HFFc6 (cell line): ENCODE measurements at places on chromosomes 16 and 17.
A peak's percentile ranks its signal among the peaks of the same experiment; 100 is the strongest.

- DNase-seq = no peak
These were observed 14.2 kb downstream of the CBX4 start for GRCh38 chr17:79824893-79825579.

DNA sequence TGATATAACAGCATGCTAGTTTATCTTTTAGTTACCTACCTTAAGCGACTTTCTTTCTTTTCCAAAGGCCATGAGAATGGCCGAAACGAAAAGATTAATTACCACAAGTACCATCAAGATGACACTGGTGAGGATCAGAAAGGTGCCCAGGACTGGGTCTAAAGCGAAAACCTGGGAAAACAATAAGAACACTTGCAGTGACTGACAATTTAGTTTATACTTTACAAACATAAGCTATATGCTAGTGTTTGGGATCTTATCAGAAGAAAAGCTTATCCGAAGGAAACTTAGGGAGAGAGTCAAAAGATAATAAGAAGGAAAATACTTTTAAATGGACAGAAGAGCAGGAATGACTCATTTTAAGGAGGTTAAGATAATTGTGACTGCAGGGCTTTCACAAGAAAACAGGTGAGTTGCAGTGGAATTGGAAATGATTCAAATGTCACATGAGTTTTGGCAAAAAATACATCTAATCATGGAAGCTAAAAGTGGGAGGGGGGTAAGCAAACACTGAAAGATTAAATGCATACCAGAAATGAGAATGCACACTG, 34.8 kb downstream of the IST1 start:
- DNase-seq = no peak

DNA sequence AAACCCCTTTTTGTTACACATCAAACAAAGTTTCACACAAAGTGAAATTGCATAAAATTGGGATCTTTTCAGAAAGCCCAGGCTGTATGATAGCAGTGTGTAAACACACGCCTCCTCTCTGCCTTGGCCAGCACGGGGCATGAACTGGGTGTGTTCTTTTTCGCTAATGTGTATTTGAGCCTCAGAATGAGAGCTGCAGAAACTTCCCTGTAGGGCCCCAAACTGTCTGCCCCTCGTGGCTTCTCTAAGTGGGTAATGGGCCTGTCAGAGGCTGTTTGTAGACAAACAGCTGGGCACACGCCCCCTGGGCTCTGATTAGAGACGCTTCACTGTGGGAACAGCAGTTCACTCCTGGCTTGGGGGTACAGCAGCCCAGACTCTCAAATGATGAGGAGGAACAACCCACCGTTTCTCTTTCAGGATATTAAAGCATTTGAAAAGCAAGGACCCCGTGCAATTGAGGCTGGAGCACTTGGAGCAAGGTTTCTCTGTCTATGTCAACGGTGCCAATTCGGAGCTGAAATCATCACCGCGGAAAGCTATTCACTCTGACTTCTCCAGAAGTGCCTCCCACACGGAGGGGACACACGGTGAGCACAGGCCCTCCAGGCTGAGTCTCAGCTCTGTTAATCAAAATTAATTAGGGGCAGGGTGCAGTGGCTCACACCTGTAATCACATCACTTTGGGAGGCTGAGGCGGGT, 78.4 kb downstream of the KATNIP start:
- DNase-seq = no peak

DNA sequence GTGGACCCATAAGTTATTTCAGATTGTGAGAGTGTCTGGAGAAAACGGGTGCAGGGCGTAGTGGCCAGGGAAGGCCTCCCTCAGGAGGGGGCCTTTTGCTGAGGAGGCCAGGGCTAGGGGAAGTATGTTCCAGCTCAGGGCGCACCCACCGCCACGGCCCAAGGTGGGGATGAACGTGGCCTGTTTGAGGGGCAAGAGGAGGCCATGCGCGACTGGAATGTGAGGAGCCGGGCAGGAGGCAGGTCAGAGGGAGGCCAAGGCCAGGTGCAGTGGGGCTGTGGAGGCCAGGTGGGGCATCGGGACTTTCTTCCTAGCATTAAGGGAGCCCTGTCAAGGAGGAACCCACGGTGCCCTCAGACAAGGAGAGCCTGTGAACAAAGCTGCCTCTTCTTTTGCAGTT, 26.7 kb downstream of the SLC12A3 start:
- DNase-seq = no peak

GRCh38 chr17:57861000-57861789, 11.4 kb upstream of the MRPS23 start:
- DNase-seq = no peak

DNA sequence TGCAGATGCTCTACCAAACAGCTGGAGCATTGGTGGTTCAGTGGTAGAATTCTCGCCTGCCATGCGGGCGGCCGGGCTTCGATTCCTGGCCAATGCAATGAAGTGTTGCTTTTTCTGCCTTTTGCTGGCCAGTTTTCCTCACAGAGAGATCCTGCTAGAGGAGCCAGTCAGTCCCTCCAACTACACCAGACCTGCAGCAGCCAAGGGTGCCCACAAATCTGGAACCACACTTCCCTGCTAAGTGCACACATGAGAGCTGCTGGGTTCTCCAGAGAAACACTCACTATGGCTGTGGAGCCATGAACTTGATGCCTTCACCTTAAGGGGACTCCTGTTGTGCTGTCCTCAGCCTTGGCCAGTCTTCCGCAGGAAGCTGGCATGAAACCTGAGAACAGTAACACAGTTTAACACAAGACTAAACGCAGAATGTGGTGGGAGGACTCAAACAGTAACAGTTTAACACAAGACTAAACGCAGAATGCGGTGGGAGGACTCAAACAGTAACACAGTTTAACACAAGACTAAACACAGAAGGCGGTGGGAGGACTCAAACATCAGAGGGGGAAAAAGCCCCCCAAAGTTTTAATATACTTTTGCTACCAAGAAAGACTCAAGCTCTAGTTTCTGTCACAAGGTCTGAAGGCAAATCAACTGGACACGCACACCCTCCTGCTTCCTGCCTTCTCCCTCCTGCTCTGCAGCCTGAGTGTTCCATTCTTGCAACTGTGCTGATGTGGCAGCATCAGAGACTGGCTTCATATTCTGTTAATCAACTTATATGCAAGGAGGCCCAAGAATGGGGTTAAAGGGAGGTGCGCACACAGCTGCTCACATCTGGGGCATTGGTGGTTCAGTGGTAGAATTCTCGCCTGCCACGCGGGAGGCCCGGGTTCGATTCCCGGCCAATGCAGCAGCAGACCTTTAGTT, 12.0 kb downstream of the VAC14 start:
- DNase-seq = peak; percentile 29

DNA sequence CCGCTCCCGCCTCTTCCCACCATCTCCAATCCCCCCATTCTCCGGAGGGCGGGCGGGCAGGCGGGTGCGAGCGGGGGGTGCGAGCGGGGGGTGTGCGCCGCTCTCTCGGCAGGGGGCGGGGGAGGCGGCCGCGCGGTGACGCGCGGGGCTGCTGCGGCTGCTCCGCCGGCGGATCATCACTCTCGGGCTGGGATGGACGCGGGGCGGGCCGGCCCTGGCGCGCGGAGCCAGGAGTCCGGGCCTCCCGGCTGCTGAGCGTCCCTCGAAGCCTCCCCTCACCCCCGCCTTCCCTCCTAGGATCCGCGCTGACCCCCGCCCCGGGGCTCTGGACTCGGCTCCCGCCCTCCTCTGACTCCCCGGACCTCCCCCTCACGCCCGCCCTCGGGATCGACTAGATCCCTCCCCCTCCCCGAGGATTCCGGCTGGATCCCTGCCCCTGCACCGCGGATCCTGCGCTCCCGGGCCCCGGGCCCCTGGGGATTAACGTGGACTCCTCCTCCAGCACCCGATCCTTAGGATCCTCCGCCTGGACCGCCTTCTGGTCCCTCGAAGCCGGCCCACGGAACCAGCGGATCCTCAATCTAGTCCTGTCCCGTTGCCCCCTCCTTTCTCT, 946 bp upstream of the TMEM256 start:
- peak; percentile 6 for DNase-seq

GRCh38 chr16:85462714-85463611, 150.2 kb upstream of the GSE1 start:
- no peak for DNase-seq

DNA sequence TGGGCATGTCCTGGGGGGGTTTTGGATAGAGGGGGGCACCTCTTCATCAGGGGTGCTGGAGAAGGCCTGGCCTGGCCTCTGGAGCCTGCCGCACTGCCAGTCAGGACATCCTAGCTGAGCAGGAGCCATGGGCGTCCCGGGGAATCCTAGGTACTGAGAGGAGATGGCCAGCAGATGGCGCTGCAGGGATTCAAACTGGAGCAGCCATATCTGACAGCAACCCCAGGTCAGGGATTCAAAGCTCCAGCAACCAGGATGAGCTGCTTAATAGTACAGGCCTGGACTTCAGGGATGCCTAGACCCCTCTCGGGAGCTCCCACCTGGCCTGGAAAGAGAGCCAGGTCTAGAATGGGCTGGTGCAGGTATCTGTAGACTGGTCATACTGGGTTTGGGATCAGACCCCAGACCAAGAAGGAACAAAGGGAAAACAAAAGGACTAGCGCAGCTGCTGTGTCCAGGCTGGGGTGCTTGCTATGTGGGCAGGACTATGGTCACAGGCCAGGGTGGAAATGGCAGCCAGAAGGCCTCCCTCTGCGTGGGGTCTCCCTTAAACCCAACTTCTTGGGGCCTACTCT, 306.9 kb upstream of the RBFOX1 start:
- no peak for DNase-seq

- DNase-seq = no peak
These were observed 29.7 kb downstream of the CMIP start for GRCh38 chr16:81473969-81474959.

GRCh38 chr17:48162946-48163506, 55.5 kb downstream of the SNX11 start:
- no peak for DNase-seq

DNA sequence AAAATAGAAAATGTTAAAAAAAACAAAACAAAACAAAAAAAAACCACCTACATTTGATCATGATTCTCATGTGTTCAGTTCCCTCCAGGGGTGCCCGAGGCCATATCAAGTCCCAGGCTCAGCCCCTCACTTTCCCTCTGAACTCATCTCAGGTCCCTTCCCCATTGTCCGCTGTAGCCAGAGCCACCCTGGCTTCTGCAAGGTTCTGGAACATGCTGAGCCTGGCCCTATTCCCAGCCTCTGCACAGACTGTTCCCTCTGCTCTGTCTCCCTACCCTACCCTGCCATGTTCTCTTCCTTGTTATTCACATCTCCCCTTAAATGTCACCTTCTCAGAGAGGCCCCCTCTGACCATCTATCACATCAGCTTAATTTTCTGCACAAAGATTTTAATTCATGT, 46.9 kb downstream of the TK2 start:
- no peak for DNase-seq

GRCh38 chr16:51490866-51491265, 339.8 kb upstream of the SALL1 start:
- DNase-seq = no peak

DNA sequence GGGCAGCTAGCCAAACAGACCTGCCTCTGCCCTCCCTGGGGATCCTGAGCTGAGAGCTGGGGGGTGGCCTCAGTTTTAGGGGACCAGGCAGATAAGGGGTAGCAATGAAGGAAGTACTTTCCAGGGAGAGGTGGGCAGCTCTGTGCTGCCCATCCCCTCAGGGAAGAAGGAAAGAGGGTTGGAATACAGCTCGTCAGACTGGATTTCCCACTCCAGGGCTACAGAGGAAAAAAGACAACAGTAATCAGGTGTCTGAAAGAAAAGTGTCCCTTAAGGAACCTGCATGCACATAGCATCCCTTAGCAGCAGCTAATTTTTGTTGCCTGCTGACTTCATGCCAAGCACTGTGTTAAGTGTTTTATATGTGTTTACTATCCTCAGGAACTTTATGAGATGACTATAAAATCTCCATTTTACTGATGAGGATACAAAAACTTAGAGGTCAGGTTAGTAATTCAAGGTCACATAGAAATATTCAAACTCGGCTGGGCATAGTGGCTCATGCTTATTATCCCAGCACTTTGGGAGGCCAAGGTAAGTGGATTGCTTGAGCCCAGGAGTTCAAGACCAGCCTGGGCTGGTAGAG, 3.2 kb upstream of the MRPL58 start:
- no peak for DNase-seq

GRCh38 chr17:63277629-63278028, 168.5 kb downstream of the CYB561 start:
- no peak for DNase-seq

DNA sequence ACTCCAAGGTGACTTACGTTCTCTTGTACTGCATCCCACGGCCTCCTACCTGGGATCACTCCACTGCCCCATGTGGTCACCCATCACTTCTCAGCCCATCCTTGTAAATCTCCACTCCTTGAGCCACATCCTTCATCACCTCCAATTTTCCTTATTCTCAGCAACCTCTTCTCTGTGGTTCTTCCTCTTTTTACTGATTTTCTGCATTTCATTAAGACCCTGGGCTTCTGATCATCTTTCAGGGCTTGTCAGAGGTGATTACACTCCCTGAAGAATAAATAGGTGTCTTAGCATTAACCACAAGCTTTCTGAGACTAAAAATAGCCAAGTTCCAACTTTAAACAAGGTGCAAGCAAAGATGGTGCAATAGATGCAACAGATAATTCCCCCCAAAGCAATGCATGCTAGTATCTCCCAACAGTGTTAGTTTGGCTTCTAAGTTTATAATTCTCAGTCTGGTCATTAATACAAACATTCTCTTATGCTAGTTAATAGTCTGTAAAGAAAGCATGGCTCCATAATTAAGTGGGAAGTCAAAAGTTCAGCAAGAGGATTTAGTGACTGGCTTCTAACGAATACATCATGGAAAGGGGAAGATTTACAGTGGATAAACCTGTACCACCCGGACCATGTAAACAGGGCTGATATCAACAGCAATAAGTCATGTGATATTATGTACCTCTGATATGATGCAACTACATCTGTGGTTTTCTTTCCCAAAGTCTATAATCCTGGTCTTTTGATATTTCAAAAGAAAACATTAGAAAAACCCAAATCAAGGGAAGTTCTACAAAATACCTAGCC, 47.4 kb upstream of the FOXJ1 start:
- no peak for DNase-seq

- no peak for DNase-seq
These were observed 20.4 kb downstream of the BEAN1 start for GRCh38 chr16:66447491-66447890.

DNA sequence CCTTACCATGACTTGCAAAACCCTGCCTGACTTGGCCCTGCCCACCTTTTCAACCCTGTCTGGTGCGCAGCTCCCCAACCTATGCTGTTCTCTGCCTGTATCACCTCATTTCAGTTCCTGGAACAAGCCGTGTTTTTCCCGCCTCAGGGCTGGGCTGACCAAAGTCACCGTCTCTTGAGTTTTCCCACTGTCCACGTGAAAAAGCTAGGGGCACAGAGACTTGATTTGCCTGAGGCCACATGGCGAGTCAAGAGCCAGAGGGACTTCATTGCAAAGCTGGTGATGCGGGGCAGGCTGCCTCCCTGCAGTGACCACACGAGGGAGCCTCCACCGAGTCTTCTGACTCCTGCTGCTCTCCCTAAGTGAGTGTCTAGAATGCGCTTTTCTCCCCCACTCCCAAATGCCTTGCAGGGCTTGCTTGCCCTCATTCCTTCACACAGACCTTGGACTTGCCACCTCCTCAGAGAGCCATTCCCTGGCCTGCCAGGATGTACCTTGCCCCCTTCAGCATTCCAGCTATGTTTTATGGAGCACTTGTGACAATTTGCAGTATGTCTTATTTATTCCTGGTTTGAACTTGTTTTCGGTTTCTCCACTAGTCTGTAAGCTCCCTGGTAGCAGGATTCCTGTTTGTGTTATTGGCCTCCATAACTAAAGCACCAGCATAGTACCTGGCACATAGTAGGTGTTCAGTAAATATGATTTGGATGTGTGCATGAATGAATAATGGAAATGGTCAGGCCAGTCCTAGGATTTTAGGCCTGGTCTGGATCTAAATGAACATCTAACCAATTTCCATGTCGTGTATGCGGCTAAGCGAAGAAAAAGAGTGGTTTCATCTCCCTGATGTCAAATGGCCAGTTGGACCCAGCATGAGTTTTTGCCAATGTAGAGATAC, 252.3 kb downstream of the SNX29 start:
- peak; percentile 74 for DNase-seq
